Endodermal cell (in vitro differentiated cells): ENCODE measurements at places on chromosomes 7 and 10. TPM values are rescaled to one million over a fixed set of nuclear protein-coding genes. Genes with fewer than 3 reads are reported as not detected.

EVX1 gene
- total RNA-seq = 8.4 and 10.7 TPM in 2 replicates

PRPF18 gene
- total RNA-seq = 18.1 and 19.1 TPM in 2 replicates

ZNF33B gene
- 17.1 to 25.8 TPM (median 23.5 TPM) in 3 replicates for total RNA-seq

PTER gene
- 3.4 to 8.9 TPM (median 8.3 TPM) in 3 replicates for total RNA-seq

ARHGAP22 gene
- 7.7 and 10.3 TPM in 2 replicates for total RNA-seq

TRPV5 gene
- 0.22 to 0.42 TPM in 2 of 3 replicates, not detected in the other for total RNA-seq

IFIT1B gene
- not detected in 3 replicates for total RNA-seq

CLEC2L gene
- total RNA-seq = 1.5 and 2.3 TPM in 2 replicates

MSMB gene
- total RNA-seq = 2.9 and 4.0 TPM in 2 replicates

SRI gene
- total RNA-seq = 94.7 and 105 TPM in 2 replicates

MAT1A gene
- total RNA-seq = 0.09 to 0.58 TPM (median 0.27 TPM) in 3 replicates

ADAM22 gene
- total RNA-seq = 6.6 to 12.2 TPM (median 11.5 TPM) in 3 replicates

CCL24 gene
- not detected in 3 replicates for total RNA-seq

GSTO2 gene
- total RNA-seq = 17.7 to 22.2 TPM (median 18.8 TPM) in 3 replicates

LIPN gene
- not detected in 3 replicates for total RNA-seq

GATA3 gene
- 25.2 to 106 TPM (median 103 TPM) in 3 replicates for total RNA-seq

PRLHR gene
- total RNA-seq = not detected in 3 replicates

STAG3 gene
- total RNA-seq = 0.95 to 2.8 TPM (median 1.2 TPM) in 3 replicates

EEF1AKMT2 gene
- total RNA-seq = 25.9 to 33.2 TPM (median 26.0 TPM) in 3 replicates

AGR2 gene
- total RNA-seq = not detected in 2 replicates

UPK3B gene
- 0.93 to 2.3 TPM (median 1.1 TPM) in 3 replicates for total RNA-seq

SEPTIN7 gene
- 216 and 229 TPM in 2 replicates for total RNA-seq

FLNC gene
- 6.6 to 8.7 TPM (median 7.9 TPM) in 3 replicates for total RNA-seq

ZRANB1 gene
- total RNA-seq = 23.9 to 27.8 TPM (median 26.9 TPM) in 3 replicates

CALHM1 gene
- total RNA-seq = 0.07 TPM in 1 of 2 replicates, not detected in the other

AMZ1 gene
- 0.66 to 0.76 TPM (median 0.68 TPM) in 3 replicates for total RNA-seq

HOXA4 gene
- not detected in 2 replicates for total RNA-seq

TMEM196 gene
- total RNA-seq = not detected in 2 replicates

NEBL gene
- 52.9 and 61.6 TPM in 2 replicates for total RNA-seq

HOGA1 gene
- total RNA-seq = 0.21 to 1.7 TPM (median 0.38 TPM) in 3 replicates

MINDY4 gene
- total RNA-seq = 6.6 and 8.1 TPM in 2 replicates

HOXA9 gene
- not detected in 3 replicates for total RNA-seq

PPP1R17 gene
- not detected in 3 replicates for total RNA-seq

LRRTM3 gene
- total RNA-seq = 0.16 TPM in 1 of 2 replicates, not detected in the other

FAM25G gene
- not detected in 3 replicates for total RNA-seq
